T-cell (primary cell): ENCODE measurements at places on chromosomes 3 and 15.

GRCh38 chr15:58066042-58066867, 744 bp upstream of the ALDH1A2 start:
- peaks cover 19% of the 10 kb centered on the region for H3K27me3 ChIP-seq
- H3K36me3 ChIP-seq = no peaks in the 10 kb centered on the region
- H3K4me1 ChIP-seq = peaks cover 16% of the 10 kb centered on the region
- H3K4me3 ChIP-seq = peak overlapping the region; percentile 75
- no peak overlapping the region for H3K27ac ChIP-seq

- no peak overlapping the region for H3K27ac ChIP-seq
- no peaks in the 10 kb centered on the region for H3K4me1 ChIP-seq
- no peak for DNase-seq
- H3K36me3 ChIP-seq = no peaks in the 10 kb centered on the region
- H3K4me3 ChIP-seq = no peak overlapping the region
Observed at GRCh38 chr3:176927706-176928581, 269.3 kb downstream of the TBL1XR1 start.

DNA sequence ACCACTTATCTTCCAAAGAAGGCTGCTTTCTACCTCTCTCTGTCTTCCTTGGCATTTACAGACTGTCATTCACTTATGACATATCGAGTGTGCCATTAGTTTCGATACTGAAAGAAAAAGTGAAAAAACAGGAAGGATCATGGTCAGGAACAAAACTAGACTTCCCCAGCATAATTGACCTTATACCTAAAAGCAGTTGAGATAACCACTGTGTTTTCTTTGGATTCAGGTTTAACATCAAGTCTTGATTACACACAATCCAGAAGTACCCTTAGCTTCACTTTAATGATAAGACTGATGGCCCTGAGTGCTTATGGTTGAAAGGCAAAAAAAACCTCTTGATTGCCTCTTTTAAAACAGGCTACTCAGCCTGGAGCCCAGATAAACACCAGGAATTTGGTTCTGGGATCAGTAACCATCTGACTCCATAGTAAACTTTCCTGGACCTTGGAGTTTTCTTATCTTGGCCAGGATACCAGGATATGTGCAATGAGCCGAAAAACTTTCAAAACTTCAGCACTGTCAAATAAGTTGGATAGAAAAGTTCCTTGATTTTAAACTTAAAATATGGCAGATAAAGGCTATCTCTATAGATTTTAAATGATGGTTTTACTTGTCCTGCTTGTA, 5.0 kb upstream of the UACA start:
- H3K36me3 ChIP-seq = no peaks in the 10 kb centered on the region
- no peak overlapping the region for H3K27ac ChIP-seq
- peaks cover 4% of the 10 kb centered on the region for H3K27me3 ChIP-seq

GRCh38 chr3:171353423-171353822, 106.8 kb downstream of the TNIK start:
- peaks cover 3% of the 10 kb centered on the region for H3K4me1 ChIP-seq
- no peaks in the 10 kb centered on the region for H3K27me3 ChIP-seq
- no peak overlapping the region for H3K27ac ChIP-seq
- no peak for DNase-seq
- H3K4me3 ChIP-seq = no peak overlapping the region

DNA sequence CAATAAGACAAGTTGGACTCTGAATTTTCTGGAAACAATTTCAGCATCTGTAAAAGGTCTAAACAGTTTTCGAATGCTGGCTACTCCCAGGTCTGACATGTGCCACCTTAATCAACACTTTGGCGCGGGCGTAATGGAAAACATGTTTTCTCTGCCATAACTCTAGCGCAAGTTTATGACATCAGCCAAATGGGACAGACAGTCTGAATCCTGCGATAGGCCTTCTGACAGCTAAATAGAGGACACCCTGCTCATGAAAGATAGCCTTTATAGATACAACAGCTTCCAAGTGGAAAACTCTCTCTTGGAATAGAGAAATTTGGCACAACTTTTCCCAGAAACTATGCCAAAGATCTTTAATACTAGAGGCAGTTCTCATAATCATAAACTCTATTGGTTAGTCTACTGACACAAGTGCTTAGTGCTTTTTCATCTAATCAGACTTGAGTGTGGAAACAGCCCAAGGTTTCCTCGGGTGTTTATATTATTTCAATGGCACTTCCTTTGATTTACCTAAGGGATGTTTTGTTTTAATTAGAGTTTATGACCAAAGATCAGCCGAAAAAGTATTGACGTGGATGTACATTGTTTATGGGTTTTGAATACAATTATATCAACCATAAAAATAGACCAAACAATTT, 120.1 kb upstream of the DPH6 start:
- no peaks in the 10 kb centered on the region for H3K36me3 ChIP-seq
- H3K4me1 ChIP-seq = no peaks in the 10 kb centered on the region
- H3K27me3 ChIP-seq = no peaks in the 10 kb centered on the region
- no peak overlapping the region for H3K4me3 ChIP-seq

DNA sequence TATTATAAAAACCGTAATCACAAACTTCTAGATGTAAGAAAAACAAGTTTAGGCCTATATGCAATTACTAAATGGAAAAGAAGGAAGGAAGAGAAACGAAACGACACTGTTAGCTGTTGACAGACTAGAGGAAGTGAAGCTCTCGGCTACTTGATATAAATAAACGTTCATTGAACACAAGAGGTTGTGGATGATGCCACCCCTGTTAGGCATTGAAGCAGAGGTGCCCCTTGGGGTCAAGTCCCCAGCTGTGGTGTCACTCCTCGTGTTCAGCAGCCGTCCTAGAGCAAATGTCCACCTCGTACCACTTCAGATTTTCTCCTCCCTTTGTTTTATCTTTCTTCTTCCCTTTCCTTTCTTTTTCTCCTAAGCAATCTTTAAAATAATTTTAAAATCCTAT, 146.5 kb upstream of the UBE2E1 start:
- no peak overlapping the region for H3K4me3 ChIP-seq
- H3K27me3 ChIP-seq = peaks cover 2% of the 10 kb centered on the region
- no peak overlapping the region for H3K27ac ChIP-seq
- H3K36me3 ChIP-seq = no peaks in the 10 kb centered on the region
- no peaks in the 10 kb centered on the region for H3K4me1 ChIP-seq

DNA sequence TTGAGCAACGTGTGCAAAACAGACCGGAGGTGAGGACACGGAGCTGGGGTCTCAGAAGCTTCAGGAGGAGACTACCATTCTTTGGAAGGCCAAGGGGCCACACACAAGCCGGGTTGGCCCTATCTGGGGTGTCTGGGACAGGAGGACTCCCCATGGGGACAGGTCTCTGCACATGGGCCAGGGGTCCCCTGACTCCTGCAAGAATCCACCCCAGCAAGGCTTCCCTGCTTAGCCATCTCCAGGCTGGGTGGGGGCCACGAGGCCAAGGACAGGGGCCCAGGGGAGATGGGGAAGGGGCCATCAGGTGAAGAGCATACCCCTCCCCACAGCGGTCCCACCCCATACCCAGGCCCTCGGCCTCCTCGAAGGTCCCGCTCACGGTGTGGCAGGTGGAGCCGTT, 38.5 kb downstream of the ADAMTS7 start:
- DNase-seq = no peak
- H3K27me3 ChIP-seq = no peaks in the 10 kb centered on the region
- no peaks in the 10 kb centered on the region for H3K36me3 ChIP-seq
- H3K4me1 ChIP-seq = no peaks in the 10 kb centered on the region

- no peaks in the 10 kb centered on the region for H3K36me3 ChIP-seq
- no peaks in the 10 kb centered on the region for H3K27me3 ChIP-seq
- H3K4me3 ChIP-seq = no peak overlapping the region
- DNase-seq = peak; percentile 49
Observed at GRCh38 chr15:52730173-52730572, 51.0 kb upstream of the ATOSA start.
